ENCODE measurements at places on chromosomes 7 and 10. TPM values are rescaled to one million over a fixed set of nuclear protein-coding genes. Genes with fewer than 3 reads are reported as not detected.

DNA sequence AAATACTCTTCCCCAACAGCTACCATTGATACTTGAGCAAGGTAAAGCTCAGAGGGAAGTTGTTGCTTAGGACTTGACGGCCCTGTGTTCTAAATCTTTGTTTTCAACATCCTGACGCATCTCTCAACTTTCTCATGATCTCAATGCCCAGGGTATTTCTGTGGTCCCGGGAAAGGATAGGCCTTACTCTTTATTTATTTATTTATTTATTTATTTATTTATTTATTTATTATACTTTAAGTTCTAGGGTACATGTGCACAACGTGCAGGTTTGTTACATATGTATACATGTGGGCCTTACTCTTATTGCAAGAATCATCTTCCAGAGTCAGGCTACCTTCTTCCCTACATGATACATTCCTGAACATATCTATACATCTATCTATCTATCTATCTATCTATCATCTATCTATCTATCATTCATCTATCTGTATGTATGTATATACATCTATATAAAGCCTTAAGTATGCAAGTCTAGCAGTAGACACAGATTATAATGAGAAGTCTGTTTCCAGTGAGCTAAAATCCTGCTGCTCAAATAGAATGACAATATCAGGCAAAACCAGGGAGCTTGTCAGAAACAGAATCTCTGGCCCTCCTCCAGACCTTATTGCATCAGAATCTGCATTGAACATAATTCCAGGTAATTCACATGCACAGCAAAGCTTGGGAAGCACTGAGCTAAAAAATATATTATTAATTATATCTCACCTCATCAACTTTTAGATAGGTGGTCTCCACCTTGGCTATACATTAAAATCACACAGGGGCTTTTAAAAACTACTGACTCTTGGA lies 12.2 kb upstream of the CPA5 start:
- no peak overlapping the region for H3K27ac ChIP-seq
- DNase-seq, result no peak
- H3K36me3 ChIP-seq, result no peaks in the 10 kb centered on the region
- no peaks in the 10 kb centered on the region for H3K4me1 ChIP-seq

DNA sequence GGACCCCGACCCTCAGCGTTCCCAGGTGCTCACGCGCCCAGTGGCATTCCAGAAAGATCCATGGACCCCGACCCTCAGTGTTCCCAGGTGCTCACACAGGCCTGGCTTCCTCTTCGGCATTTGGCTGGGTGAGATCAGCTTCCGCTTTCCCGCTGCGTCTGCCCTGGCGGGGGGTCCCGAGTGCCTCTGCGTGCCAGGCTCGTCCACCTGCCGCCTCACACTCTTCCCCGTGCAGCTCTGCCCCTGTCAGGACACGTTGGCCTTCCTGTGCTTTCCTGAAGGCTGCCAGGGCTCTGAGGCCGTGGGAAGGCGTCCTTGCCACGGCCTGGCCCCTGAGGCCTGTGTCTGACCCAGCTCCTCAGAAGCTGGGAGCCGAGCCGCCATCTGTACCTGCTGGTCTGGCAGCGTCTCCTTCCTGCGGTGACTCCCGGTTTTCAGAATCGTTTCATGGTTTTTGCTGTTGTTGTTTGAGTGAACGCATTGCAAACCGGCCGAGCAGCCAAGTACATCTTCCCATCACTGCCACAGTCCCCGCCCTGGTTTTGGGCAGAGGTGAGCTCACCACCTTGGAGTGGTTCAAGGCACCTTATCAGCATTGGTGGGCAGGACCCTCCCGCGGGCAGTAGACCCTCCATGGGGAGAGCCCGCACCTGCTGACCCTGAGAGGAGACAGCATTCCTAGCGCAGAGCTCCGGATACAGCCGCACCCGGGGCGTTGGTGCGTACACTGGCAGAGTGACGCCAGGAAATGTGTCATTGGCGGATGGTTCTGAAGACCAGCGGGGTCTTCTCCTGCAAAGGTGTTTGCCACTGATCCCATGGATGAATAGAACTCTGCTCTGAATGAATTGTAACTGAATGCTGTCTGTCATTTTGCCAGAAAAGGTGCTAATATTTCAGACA lies 17.4 kb downstream of the NKX6-2 start:
- no peaks in the 10 kb centered on the region for H3K36me3 ChIP-seq
- H3K27me3 ChIP-seq, result no peaks in the 10 kb centered on the region
- no peak overlapping the region for H3K4me3 ChIP-seq
- DNase-seq, result no peak
- no peak overlapping the region for H3K27ac ChIP-seq

GRCh38 chr7:110960811-110961210 lies 130.1 kb upstream of the LRRN3 start:
- H3K36me3 ChIP-seq, result no peaks in the 10 kb centered on the region
- H3K4me1 ChIP-seq, result no peaks in the 10 kb centered on the region
- no peak for DNase-seq
- H3K4me3 ChIP-seq, result no peak overlapping the region

DNA sequence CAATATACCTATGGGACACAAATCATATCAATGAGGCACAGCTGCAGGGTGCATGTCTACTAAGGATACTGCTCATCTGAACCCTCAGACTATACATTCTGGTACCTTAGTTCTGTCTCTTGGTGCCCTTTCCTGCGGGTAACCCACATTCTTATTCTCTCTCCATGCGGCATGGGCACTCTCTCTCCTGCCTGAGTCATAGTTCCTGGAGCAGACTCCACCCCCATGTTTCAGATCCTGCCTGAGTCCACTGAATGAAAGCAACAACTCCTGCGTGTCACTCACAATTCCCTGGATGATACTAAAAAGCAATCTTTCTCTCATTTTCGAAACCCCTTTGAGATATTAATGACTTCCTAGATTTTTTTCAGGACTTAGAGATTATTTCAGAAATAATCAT lies 653.1 kb upstream of the C7orf33 start:
- H3K27ac ChIP-seq, result no peak overlapping the region
- H3K4me3 ChIP-seq, result no peak overlapping the region
- DNase-seq, result peak; percentile 30
- H3K4me1 ChIP-seq, result no peaks in the 10 kb centered on the region

- H3K4me3 ChIP-seq, result no peak overlapping the region
- H3K4me1 ChIP-seq, result no peaks in the 10 kb centered on the region
- H3K36me3 ChIP-seq, result no peaks in the 10 kb centered on the region
- H3K27me3 ChIP-seq, result peaks cover 8% of the 10 kb centered on the region
Observed at GRCh38 chr7:92973293-92973731, 136.9 kb upstream of the CDK6 start.

GRCh38 chr7:153942036-153942435 lies 110.2 kb upstream of the DPP6 start:
- H3K4me3 ChIP-seq, result no peak overlapping the region
- H3K36me3 ChIP-seq, result no peaks in the 10 kb centered on the region
- no peak for DNase-seq
- H3K27me3 ChIP-seq, result peaks cover 5% of the 10 kb centered on the region
- no peak overlapping the region for H3K27ac ChIP-seq

- H3K36me3 ChIP-seq, result no peaks in the 10 kb centered on the region
- H3K4me1 ChIP-seq, result no peaks in the 10 kb centered on the region
- no peak overlapping the region for H3K27ac ChIP-seq
- no peak overlapping the region for H3K4me3 ChIP-seq
Observed at GRCh38 chr10:123743441-123744223, 77.5 kb downstream of the GPR26 start.

- no peak for DNase-seq
- H3K4me1 ChIP-seq, result no peaks in the 10 kb centered on the region
- no peak overlapping the region for H3K27ac ChIP-seq
- no peak overlapping the region for H3K4me3 ChIP-seq
Observed at GRCh38 chr7:99194301-99194700, 13.6 kb downstream of the KPNA7 start.

DNA sequence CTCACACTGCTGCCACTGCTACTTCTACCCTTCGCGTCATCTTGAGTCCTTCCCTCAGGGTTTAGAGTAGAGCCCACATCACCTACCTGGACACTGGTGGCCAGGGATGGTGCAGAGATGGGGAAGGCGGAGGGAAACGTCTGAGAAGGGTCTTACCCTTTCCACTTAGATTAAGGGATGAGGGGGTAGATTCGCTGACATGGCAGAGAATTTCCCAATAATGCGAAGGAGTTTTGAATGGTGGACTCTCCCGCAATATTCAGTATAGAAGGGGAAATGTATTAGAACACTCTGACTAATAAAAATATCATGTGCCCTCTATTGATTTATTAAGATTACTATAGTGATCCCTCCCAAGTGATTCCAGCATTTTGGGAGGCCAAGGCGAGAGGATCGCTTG lies 209.5 kb upstream of the KIAA1217 start:
- H3K4me1 ChIP-seq, result peaks cover 19% of the 10 kb centered on the region
- DNase-seq, result no peak
- H3K27me3 ChIP-seq, result no peaks in the 10 kb centered on the region
- no peak overlapping the region for H3K4me3 ChIP-seq
- H3K36me3 ChIP-seq, result no peaks in the 10 kb centered on the region
- H3K27ac ChIP-seq, result no peak overlapping the region

DNA sequence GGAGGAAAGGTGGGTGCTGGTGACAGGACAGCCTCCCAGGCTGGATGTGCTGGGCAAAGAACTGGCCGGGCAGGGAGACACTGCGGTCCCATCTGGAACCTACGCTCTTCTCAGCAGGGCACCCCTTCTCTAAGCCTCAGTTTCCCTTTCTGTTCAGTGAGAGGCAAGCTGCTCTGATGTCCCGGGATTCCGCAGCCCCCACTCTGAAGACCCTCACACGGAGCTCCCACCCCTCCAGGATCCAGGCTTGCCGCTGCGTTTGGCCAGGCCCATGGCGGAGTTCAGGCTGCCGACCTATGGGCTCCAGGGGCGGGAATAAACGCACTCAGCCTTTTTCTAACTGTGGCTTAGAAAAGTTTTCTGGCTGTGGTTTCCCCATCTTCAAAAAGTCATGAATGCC lies 10.2 kb upstream of the INTS1 start:
- no peaks in the 10 kb centered on the region for H3K36me3 ChIP-seq
- H3K4me3 ChIP-seq, result no peak overlapping the region
- no peak for DNase-seq
- H3K4me1 ChIP-seq, result peaks cover 10% of the 10 kb centered on the region

GRCh38 chr10:71347587-71348395 lies 28.7 kb downstream of the SLC29A3 start:
- H3K36me3 ChIP-seq, result no peaks in the 10 kb centered on the region
- no peaks in the 10 kb centered on the region for H3K4me1 ChIP-seq
- no peak overlapping the region for H3K4me3 ChIP-seq
- H3K27me3 ChIP-seq, result no peaks in the 10 kb centered on the region

GRCh38 chr7:7792056-7792455 lies 73.6 kb upstream of the RPA3 start:
- no peak overlapping the region for H3K4me3 ChIP-seq
- no peaks in the 10 kb centered on the region for H3K27me3 ChIP-seq
- H3K4me1 ChIP-seq, result no peaks in the 10 kb centered on the region
- no peak overlapping the region for H3K27ac ChIP-seq
- no peaks in the 10 kb centered on the region for H3K36me3 ChIP-seq

- no peaks in the 10 kb centered on the region for H3K4me1 ChIP-seq
- DNase-seq, result no peak
- no peak overlapping the region for H3K4me3 ChIP-seq
- no peak overlapping the region for H3K27ac ChIP-seq
- no peaks in the 10 kb centered on the region for H3K27me3 ChIP-seq
Observed at GRCh38 chr7:157938211-157938610, 601.4 kb downstream of the DNAJB6 start.

GRCh38 chr7:77548206-77548605 lies 11.1 kb downstream of the PTPN12 start:
- no peak for DNase-seq
- no peak overlapping the region for H3K27ac ChIP-seq
- H3K4me1 ChIP-seq, result peaks cover 10% of the 10 kb centered on the region

DNA sequence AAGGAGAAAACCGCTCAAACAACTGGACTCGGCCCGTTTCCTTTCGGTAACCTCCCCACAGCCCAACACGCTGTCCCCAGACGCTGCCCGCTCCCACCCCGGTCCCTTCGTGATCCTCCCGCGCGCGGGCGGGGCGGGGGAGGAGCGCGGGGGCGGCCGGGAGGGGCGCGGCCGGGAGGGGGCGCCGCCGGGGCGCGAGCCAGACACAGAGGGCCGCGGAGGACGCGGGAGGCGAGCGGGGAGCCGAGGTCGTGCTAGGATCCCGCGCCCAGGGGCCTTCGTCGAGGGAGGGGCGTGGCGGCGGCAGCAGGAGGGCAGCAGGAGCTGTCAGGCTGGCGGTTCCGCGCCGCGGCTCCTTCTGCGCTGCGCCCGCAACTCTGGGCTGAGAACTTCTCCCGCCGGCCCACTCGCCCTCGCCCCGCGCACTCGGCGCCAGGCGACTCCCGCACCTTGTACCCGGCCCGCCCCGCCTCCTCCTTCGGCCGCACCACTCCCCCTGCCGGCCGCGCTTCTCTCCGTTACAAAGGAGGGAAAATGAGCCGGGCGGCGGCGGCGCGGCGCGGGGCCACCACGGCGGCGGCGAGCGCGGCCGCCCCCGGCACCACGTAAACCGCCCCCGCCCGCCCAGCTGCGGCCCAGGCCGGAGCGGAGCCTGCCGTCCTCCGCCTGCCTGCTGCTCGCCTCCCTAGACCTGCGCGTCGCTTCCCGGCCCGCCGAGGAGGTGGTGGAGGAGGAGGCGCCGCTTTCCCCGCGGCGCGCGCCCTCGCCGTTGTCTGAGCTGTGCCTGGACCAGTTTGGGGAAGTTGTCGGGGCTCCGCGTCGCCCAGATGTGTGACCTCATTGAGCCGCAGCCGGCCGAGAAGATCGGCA lies at the start of gene CDK14:
Gene CDK14 (plus strand): TSS at position 521 of the 870 bp plus-strand sequence. CDS start 307 bp downstream, at position 828.
- no peaks in the 10 kb centered on the region for H3K27me3 ChIP-seq
- peak within 1 kb of the TSS; percentile 69 for H3K4me3 ChIP-seq
- H3K4me1 ChIP-seq, result peaks cover 46% of the 10 kb centered on the region
- H3K27ac ChIP-seq, result peak within 1 kb of the TSS; percentile 94
- DNase-seq, result peak; percentile 86
- no peaks in the 10 kb centered on the region for H3K36me3 ChIP-seq

GRCh38 chr7:130880668-130881067 lies 146.7 kb upstream of the KLF14 start:
- DNase-seq, result no peak
- peaks cover 97% of the 10 kb centered on the region for H3K4me1 ChIP-seq
- H3K27ac ChIP-seq, result peak overlapping the region; percentile 72
- H3K36me3 ChIP-seq, result peaks cover 85% of the 10 kb centered on the region

Gene RBM28
- 100 TPM for total RNA-seq

Gene CAMK2B
- total RNA-seq, result 0.13 TPM

Gene ACSM6
- total RNA-seq, result not detected

Gene ABCA13
- 10.2 TPM for total RNA-seq

Gene NEUROD6
- total RNA-seq, result not detected

Gene C10orf105
- not detected for total RNA-seq

Gene TASOR2
- total RNA-seq, result 82.5 TPM

Data from A673 (cell line).